ENCODE measurements at places on chromosomes 12 and 14.

DNA sequence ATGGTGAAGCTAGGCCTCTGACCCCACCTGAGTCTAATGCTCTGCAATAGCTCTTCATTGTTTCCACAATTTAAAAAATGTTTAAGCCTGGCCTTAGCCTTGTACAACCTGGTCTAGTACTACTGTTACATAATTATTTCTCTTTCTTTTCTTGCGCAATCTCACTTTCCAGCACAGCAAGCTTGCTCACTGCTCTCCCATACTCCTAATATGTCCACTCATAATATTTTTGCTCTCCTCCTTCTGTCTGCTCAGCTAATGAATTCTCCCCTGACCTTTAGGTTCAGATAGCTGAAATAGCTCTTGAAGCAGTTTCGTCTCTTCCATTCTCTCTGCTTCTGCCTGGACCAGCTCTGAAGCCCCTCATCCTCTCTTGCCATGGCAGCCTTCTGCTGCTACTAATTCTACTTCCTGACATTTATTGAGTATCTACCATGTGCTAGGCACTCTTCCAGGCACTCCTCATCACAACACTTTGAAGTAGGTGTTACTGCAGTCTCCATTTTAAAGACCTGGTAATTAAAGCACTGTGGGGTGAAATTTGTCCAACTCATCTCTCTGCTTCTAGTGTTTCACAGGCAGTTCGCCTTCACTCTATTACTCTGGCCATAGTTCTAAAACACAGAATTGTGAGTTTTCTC lies 2.8 kb upstream of the SLC48A1 start:
- DNase-seq = peak; percentile 61

DNA sequence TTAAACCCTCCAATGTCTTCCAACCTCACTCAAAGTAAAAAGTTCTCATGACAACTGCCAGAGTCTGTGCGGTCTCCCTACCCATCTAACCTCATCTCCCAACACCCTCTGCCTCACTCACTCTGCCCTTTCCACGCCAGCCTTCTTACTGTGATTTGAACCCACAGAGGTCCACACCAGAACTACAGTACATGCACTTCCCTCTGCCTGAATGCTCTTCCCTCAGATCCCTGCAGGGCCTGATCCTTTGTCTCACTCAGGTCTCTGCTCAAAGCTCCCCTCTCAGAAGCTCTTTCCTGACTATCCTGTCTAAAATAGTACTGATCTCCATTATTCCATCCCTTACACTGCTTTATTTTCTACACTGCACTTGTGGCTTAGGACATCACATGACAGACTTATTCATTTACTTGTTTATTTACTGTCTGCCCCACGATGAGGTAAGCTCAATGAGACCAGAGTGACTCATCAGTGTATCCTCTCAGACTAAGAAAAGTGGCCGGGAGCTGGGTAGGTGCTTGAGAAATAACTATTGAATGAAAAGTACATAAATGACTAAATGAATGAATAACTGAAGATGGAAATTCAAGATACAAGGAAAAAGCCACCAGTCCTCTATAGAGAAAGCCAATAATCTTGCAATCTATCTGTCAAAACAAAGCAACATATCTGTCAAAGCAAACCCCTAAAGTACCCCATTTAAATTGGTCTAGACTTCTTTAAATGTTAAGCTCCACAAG lies 17.1 kb downstream of the POMT2 start:
- DNase-seq = peak; percentile 92

- DNase-seq = peak; percentile 5
Measured at GRCh38 chr12:110972866-110973265, 52.5 kb upstream of the MYL2 start.

GRCh38 chr14:86532219-86532618 lies 1002.3 kb downstream of the FLRT2 start:
- no peak for DNase-seq

- no peak for DNase-seq
Measured at GRCh38 chr14:59728304-59728703, 142.3 kb downstream of the RTN1 start.

GRCh38 chr14:65482757-65483438 lies 70.4 kb downstream of the FUT8 start:
- no peak for DNase-seq

DNA sequence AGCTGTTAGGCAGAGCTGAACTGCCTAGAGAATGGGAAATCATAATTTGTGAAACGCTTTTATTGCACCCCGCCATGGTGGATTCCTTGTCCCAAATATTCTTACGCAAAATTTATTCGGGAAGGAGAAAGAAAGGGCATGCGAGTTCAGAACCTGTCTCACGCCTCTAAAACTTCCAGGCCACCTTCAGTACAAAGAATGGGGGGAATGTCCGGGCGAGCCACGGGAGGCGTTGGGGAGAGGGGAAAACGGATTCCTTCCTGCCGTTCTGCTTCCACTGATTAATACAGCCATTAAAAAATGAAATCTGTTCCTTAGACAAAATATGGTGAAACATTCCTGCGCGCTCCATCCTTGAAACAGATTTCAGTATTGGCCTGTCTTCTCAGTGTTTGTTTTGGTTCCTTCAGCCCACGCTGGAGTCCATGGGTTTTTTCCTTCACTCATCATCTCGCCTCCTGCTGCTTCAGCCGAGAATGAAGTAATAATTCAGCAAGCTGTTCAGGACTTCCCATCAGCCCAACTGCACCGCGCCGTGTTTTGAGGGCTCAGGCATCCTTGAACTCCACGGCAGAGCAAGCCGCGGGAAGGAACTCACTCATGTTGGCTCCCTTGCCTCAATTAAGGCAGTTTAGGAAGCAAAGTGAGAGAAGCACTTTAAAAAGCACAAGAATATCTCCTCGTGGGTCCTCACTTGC lies 47.7 kb upstream of the CDKN3 start:
- DNase-seq = no peak

DNA sequence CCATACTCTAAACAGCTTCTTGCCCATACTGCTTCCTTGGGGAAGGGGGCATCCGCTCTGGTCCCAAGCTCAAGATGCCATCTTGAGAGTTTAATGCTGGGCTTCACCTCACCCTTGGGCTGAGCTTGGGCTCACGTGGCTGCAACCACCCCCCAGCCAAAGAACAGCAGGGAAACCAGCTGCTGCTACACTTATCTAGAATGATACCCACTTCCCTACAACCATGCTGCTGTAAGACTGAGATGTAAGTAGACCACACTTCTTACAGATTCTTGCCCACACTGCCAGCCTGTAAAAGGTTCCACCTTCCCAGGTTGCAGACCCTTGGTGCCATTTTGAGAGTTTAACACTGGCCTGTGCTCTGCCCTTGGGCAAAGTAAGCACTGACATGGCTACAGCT lies 9.7 kb downstream of the CTSG start:
- DNase-seq = no peak

DNA sequence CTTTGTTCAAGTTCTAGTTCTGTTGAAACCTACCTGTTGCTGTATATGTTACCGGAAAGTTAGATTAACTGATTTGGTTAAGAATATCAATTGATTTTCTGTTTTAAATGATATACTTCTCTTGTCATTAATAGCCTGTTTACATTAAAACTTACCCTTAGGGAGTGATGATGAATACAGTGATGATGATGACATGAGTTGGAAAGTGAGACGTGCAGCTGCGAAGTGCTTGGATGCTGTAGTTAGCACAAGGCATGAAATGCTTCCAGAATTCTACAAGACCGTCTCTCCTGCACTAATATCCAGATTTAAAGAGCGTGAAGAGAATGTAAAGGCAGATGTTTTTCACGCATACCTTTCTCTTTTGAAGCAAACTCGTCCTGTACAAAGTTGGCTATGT lies 33.0 kb downstream of the CAND1 start:
- DNase-seq = no peak

DNA sequence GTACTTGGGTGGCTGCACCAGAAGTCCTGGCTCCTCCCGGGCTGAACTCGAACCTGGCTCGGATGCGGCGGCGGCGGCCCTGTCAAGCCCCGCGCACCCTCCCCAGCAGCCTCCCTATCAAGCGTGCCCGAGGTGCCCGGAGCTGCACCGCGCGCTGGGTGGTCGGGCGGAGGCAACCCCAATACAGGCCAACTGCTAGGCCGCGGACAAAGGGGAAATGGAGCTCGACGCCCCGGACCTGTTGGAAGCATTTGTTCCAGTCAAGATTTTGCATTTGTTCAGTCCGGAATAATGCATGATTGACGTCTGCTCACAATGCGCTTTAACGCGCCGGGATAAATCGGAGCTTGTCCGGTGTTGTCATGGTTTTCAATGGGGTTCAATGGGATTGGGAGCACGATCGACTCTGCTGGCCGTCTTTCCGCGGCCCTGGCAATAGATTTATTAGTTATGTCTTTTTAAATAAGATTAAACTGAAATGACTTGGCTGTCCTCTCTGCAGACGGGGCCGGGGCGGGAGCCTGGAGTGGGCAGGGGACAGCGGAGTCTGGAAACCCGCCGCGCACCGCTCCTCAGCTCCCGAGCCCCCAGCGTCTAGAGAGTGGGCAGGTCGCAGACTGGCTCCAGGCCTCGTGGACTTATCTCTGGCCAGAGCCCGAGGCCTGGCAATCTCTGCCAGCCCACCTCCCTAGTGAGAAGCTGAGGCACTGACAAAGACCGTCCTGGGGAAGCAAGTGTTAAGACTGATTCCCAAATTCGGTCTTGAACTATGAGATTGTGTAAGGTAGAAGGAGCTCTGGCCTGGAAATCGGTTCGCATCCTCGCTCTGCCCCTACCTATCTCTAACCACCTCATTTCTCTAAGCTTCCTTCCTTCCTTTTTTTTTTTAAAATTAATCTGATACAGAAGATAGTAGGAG lies 1.7 kb upstream of the NKX2-8 start:
- DNase-seq = no peak

GRCh38 chr12:105025890-105026289 lies 39.8 kb downstream of the NOPCHAP1 start:
- no peak for DNase-seq

DNA sequence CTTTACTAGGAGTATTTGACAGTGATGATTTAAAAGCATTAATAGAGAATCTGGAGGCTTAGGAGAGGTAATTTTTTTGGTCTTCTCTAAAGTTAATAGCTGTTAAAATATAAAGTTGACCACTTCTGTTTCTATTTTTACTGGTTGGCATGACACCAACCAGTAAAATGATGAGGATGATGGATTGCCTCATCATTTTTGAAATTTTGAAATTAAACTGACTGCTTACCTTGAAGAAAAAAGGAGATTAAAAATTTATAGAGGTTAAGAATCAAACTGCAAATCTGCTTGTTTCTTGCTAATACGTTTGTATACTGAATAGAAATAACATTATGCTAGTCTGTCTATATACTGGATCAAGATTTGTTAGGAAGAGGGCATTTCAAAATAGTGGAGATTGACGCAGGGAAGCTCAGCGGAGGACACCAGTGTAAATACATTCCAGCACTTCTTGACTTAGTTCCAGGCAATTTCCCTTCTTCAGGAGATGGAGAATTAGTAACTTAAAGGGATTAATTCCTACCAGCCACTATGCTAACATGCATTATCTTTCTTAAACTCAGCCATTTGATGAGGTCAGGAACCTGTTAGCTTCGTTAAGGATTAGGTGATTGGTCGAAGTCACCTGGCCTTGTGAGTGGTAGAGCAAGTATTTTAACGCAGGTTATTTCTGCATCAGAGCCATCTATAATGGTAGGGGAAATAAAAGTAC lies 3.6 kb downstream of the EID3 start:
- no peak for DNase-seq

DNA sequence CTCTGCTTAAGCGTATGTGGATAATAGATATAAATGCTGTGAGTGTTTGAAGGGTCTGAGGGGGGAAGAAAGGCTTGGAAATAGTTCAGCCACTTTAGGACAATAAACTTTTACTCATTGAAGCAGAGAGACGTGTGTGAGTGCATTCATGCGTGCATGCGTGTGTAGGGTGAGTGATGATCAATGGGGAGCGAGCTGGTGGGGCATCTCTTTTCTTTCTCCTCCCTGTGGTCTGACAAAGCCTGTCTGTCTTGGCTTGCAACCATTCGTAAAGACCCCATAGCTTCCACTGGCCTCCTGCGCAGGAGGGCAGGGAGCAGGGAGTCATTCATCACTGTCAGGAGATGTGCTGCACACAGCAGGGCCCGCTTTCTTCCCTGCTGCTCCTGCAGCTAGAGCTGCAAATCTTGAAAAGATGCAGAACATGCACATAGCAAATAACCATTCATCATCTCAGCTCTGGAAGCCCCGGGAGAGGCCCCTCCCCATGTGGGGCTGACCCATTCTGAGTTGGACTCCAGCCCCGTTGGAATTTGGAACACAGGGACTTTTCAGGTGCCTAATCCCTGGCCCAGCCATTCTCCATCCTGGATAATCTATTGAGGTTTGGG lies 223.2 kb downstream of the PPM1H start:
- DNase-seq = no peak

DNA sequence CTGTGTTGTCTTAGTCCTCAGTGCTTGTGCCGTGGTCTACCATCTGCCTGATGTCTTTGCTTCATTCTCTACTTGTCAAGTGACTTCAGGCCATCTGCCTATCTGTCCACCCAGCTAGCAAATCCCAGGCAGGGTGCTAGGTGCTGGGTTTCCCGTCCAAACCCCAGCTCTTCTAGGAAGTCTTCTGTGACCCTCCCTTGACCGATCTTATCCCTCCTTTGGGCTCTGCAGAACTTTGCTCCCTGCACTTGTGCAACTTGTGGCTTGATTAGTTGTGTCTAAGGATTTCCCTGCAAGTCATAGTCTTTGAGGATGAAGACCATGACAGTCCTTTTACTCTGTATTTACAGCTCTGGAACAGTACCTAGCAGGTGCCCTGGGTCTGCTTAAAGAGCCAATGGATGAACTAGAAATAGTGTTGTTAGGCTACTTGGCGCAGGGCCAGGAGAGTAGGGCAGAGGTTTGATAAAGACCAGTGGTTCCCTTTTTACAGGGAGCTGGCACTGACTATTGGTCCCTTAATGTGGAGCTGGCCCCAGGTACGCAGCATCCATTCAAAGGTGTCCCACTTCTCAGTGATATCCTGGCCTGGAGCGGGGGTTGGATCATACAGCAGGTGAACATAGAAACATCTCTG lies 60.1 kb downstream of the ADCK1 start:
- DNase-seq = no peak

- peak; percentile 9 for DNase-seq
Measured at GRCh38 chr12:2431810-2432209, 363.0 kb upstream of the FKBP4 start.

DNA sequence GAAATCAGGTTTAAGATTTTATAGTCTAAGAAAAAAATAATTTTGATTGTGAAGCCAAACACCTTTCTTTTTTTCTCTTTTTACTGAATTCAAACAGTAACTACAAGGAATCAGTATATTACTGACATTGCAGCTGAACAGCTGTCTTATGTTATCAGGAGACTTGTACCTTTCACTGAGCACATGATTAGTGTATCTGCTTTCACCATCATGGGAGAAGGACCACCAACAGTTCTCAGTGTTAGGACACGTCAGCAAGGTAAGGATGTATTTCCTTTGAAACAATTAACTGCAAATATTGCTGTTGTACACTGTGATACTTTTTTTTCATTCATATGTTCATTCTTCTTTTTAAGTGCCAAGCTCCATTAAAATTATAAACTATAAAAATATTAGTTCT lies 50.8 kb downstream of the PTPRQ start:
- no peak for DNase-seq

- no peak for DNase-seq
Measured at GRCh38 chr14:80304125-80304766, 92.9 kb upstream of the DIO2 start.
